ENCODE measurements at places on chromosomes 12 and 14.

DNA sequence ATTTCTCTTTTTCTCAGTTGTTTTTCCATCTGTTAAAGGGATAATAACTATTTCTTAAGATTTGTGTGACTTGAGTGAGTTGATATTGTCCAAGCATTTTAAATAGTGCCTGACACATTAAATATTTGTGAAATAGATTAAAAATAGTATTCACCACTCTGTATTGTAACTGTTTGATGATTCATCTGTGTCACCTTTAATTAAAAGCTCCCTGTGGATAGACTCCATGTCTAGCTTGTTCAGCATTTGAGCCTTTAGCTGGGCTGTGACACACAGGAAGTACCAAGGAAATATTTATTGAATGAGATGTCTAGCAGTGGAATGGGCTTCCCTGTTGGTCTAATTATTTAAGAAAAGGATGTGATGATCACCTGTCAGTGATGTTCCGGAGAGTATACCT is 1.8 kb upstream of the GLIPR1L2 start:
- DNase-seq = no peak

DNA sequence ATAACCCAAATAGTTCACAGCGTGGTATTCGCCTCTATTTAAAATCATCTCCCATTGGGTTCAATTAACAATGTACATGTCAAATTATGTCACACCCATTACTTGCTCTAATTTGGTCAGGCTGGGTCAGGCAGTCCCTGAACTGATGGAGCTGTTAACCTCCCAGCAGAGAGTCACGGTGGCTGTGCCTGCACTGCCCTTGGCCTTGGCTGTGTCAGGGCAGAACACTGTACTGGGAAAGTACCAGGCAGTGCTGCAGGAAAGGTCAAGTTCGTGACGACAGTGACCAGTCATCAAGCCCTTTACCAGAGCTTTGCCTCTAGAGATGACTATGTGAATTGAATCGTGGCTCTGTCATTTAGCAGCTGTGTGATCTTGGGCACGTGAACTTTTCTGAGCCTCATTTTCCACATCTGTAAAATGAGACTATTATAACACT is 100.0 kb downstream of the ARF6 start:
- no peak for DNase-seq

GRCh38 chr14:68627868-68628604 is 164.8 kb downstream of the ZFP36L1 start:
- DNase-seq = no peak

- no peak for DNase-seq
Measured at GRCh38 chr12:54590978-54591591, 2.6 kb upstream of the PPP1R1A start.

DNA sequence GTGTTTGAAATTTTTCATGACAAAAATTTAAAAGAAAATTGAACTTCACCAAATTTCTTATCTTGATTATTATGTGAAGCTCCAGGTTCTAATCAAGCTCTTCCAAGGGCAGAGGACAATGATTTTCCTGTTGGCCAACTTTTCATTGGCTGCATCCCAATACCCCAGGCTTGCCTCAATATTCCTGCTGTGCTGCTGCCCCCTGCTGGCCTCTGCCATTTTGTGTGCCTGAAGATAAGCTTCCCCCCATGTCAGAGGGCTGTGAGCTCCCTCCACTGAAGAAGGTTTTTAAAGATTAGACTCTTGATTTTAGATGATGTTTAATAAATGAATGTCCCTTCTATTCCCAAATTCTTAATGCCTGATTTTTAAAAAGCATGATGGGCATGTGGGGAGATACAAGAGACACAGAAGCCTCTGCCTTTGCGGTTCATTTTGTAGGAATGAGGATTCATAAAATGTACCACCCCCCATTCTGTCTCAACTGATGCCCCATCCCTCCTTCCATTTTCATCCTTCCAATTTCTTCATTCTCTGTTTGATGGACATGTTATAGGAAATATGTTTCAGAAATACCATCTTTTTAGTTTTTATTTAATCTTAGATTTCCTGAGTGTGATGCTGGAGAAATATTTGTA is 76.7 kb upstream of the RGS6 start:
- DNase-seq = peak; percentile 46

DNA sequence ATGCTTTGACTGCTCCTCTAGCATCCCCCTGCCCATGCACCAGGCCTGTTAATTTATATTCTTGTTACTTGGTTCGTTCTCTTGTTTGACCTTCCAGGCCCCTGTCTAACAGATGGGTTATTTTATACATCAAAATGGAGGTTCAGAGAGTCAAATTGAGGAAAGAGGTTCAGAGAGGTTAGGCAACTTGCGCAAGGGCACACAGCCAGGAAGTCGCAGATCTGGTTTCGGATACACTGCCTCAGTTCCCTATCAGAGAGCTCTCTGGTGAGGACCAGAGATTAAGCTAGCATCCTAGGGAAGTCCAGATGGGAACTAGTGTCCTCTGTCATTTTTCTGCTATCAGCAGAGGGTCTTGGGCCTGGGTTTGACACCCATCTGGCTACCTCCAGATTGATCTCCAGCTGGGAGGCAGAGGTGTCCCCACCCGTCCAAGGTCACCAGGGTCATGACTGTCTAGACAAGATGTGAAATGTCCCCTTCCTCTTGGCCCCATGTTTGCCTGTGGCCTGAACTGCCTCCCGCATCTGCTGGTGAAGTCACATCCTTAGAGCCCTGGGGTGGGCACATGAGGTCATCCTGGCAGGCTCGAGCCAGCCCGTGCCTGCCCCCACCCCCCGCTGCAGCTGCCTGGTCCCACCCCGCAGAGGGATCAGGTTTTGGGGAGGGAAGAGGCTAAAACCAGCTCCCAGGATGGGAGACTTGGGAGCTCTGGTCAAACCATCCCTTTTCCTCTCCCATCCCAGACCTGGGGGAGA is 84.3 kb upstream of the NCOR2 start:
- DNase-seq = no peak

GRCh38 chr12:88431246-88431645 is 149.0 kb downstream of the KITLG start:
- no peak for DNase-seq

- no peak for DNase-seq
Measured at GRCh38 chr12:103909811-103910210, 20.4 kb upstream of the HSP90B1 start.

DNA sequence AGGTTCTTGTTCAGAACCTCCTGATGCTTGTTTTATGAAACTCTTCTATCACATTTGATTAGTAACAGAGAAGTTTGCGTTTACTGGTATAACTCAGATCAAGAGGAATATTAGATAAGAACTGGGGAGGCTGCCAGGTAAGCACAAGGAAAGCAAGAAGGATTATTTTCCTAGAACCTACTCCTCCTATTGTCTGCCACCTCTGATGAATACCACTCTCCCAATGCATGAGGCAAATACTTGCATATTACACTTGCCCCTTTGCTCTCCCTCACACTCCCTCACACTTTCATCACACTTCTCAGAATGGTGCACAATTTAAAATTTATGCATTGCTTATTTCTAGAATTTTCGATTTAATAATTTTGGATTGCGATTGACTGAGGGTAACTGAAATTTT is 43.6 kb downstream of the LIN7A start:
- DNase-seq = no peak

GRCh38 chr14:72142328-72142727 is 210.1 kb downstream of the RGS6 start:
- DNase-seq = no peak

Data from NCI-H1048 (cell line).